ENCODE measurements at places on chromosomes 5 and 9.

DNA sequence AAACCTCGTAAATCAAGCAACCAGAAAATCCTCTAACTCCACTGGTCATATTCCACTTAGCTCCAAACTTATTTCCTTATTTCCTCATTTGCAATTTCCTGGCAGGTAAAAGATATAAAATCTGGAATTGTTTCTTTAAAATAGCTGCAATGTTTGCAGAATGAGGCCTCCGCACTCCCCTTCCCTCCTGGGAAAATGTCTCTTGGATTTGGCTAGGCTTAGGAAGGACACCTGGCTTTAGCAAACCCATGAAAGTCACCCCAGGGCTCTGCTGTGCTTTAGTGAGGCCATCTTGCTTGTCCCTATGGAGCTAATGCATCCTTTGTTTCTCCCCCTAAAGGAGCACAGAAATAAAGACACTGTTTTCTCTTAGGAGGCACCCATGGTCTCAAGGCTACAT, 10.5 kb downstream of the ARSB start:
- DNase-seq = no peak

GRCh38 chr5:72956324-72957140, 691 bp downstream of the FCHO2 start:
- no peak for DNase-seq

DNA sequence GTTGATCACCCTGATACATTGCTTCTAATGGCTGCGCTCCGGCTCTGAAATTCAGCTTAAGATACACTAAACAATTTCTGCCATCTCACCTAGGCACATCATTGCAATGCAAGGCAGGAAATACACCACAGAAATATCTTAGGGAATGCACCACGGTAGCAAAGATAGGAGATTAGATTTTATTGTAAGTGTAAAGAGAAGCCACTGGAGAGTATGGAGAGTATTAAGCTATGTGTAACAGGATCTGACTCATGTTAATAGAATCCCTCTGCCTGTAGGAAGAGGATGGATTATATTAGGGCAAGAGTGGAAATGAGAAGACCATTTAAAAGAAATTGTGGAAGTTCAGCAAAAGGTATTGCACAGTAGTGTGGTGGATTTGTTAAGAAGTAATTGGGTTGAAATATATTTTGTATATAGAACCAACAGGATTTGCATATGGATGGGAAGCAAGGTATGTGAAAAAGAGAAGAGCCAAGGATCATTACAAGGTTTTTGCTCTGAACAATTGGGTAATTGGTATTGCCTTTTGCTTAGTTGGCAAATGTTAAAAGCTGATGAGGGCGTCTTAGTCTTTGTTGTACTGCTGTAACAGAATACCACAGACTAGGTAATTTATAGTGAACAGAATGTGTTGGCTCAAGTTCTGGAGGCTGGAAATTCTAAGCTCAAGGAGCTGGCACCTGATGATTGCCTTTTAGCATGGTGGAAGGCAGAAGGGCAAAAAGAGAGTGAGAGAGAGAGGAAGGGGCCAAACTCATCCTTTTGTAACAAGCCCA, 636.1 kb downstream of the PSAT1 start:
- no peak for DNase-seq

GRCh38 chr5:41878643-41879478, 8.6 kb upstream of the OXCT1 start:
- no peak for DNase-seq

- no peak for DNase-seq
Observed at GRCh38 chr5:68739752-68740151, 354.1 kb upstream of the SLC30A5 start.

- DNase-seq = no peak
Observed at GRCh38 chr9:138013273-138013672, 135.7 kb downstream of the CACNA1B start.

GRCh38 chr9:88927510-88927909, 63.8 kb upstream of the S1PR3 start:
- no peak for DNase-seq

DNA sequence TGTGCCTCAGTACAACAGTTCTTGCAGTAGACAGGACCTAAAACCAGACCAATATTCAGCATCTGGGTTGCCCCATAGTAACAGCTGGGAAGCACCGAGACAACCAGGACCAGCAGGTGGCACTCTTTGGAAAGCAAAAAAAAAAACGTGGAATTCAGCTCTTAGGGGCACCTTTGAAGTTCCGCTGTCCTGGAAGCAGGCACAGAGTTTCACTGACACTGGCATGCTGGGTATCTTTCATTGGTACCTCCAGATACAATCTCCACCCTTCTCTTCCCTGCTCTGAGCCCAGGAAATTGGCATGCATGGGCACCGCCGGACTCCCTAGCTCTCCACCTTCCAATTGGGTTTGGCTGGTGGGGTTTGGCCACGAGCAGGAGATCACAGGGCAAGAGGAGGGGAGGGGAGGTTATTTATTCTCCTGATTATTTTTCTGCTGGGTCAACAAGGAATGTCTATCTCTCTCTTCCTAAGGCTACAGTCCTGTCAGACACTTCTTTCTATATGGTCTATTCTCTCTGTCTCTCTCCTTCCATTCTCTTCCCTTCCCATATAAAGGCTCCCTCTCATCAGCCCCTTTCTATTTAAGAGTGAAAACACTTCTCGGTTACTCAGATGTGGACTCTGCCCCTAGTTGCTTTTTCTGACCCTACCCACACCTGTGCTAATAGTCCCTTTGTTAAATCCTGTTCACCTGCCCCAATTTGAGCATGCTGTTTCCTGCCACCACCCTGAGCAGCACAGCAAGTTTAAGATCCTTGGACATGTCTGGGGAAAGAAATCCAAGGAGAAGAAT, 1.9 kb upstream of the IDNK start:
- no peak for DNase-seq

- peak; percentile 30 for DNase-seq
Observed at GRCh38 chr5:56610093-56610698, 205.2 kb upstream of the MAP3K1 start.

- DNase-seq = no peak
Observed at GRCh38 chr5:80057921-80058320, 22.8 kb downstream of the THBS4 start.

DNA sequence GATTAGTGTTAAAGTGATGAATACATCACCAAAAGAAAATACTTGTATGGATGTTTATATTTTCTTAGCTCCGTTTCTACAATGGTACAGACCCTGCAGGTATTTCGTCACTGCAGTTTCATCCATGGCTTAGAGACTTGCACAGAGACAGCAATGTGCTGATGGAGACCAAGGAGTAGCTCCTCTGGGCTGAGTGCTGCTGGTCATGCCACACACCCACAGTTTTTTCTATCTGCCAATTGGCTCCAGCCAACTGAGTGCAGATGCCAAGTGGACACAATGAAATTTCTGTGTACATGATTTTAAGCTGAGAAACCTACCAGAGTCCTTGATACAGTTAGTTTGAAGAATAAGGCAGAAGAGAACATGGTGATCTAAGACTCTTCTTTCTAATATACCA, 145.9 kb upstream of the ADCY2 start:
- no peak for DNase-seq

DNA sequence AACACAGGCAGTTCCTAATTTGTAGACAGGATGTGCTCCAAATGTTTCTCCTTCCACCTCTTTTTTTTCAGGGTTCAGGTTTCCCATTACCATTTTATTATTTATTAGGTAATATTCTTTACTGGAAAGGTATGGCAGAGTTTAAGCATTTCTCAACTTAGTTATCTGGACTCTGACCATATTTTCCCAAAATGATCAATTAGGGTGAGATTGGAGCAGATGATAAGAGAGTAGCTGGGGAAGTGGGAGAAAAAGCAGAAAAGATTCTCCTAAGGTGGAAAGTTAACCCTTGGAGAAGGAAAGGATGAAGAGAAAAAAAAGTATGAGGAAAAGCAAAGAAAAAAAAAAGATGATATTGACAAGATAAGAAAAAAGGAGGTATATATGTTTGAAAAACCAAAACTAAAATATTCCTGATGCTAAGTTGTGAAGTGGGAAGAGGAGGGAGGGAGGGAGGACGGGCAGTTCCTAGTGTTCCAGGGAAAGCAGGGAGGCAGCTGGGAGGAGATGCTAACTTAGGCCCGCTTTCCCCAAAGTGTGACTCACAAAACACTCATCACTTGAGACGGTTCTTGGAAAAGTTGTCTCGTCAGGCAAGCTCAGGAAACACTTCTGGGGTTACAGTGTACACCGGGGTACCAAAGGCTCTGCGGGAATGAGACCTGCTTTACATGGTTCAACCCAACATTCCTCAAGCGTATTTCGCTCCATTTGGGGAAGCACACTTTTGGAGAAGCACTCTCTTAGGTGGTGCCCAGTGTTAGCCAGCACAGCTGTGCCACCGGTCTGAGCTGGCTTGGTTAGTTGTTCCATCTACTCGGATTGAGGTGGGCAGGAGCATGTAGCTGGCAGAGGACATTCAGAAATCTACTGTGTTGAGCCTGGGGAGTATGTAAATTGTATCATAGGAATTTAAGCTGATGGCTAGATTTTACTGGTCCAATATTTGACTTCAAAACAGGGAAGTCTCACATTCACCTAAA, 35.1 kb downstream of the B4GALT1 start:
- no peak for DNase-seq

DNA sequence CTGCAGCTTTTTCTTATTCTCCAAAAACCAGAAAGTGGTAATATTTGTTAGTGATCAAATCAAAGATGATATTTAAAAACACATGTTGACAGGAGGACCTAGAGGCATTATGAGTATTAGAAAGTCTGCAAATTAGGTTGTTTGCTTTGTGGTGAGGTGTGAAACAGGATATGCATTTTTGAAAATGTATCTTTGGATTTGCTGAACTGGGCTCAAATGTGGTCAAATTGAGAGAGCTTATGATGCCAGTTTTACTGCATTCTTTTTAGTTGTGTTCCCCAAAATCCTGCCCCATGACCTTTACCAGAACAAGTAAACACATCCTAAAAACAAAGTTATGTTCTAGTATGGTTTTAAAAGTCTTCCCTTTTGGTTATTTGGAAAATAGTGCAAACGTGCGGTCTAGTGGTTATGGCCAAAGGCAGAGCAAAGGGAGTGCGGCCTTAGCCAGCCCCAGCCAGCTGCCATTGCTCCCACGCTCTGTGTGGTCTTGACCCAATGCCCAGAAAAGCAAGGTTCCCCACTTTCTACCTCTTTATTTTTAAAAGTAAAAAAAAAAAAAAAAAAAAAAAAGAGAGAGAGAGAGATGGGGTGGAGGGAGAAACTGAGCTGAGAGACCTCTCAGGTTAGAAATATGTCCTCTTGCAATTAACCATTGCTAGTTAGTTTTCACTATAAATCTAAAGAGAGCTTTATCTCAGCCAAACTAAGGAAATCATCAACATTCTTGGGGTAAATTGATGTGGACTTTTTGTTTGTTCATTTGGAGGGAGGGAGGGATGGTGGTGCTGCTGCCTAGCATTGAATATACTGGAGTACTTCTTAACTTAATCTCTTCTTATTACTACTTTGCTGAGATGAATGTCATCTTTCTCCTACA, 176.6 kb downstream of the ARHGAP26 start:
- no peak for DNase-seq

DNA sequence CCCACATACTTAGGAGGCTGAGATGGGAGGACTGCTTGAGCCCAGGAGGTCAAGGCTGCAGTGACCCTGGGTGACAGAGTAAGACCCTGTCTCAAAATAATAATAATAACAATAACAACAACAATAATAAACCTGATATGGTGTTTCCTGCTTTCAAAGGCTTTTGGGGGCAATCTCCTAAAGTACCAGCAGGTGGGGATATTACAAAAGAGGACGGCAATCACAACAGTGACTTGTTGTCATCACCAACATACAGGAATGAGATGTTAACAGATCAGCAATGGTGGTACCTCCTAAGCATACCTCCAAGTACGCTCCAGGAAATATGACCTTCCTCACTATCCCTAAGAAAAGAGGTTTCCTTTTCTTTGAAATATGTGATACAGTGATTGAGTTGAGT, 91.1 kb upstream of the RNF180 start:
- DNase-seq = no peak

GRCh38 chr9:880725-881124, 39.2 kb downstream of the DMRT1 start:
- DNase-seq = no peak

DNA sequence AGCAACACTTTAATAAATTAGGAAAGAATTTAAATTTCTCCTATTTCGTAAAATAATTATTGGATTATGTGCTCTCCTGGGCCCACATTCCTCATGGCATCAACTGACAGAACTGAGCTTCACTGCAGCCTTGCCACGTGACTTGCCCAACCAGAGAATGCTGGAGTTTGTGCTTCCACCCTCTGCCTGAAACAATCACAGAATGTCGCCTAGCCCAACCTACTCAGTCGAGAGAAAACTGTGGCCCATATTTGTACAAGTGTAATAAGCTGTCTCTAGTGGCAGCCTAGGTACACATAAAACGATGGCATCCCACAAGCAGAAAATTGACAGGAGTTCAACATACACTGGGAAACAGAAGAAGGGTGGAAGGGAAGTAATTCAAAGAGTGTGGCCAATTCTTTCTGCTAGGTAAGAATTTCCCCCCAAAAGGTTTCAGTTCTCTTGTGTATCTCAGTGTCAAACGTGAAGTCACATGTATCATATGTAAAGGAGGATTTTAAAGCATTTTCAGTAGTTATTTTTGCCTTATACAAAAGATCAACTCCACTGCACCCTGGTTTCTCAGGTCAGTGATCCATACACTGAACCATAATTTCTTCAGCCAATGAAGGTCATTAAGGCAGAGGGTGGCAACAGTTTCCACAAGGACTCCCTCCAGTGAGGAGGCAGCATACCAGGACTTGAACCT, 41.7 kb downstream of the ZNF608 start:
- no peak for DNase-seq

- no peak for DNase-seq
Observed at GRCh38 chr5:91468651-91469422, 85.7 kb upstream of the ARRDC3 start.

DNA sequence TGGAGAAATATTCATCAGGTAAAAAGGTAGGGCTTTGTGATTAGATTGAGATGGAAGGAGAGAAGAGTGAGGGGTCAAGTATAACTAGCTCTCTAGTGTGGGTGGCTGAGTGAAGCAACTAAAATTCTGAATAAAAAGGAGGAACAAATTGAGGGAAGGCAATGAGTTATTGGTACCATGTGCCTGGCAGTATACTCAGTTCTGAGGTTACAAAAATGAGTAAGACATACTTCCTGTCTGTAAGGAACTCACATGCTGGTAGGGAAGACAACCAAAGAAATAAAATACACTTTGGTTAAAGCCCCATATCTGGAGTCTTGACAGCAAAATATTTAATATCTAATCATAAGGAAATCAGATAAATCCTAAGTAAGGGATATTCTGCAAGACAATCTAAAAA, 476.8 kb upstream of the C9orf72 start:
- DNase-seq = no peak

DNA sequence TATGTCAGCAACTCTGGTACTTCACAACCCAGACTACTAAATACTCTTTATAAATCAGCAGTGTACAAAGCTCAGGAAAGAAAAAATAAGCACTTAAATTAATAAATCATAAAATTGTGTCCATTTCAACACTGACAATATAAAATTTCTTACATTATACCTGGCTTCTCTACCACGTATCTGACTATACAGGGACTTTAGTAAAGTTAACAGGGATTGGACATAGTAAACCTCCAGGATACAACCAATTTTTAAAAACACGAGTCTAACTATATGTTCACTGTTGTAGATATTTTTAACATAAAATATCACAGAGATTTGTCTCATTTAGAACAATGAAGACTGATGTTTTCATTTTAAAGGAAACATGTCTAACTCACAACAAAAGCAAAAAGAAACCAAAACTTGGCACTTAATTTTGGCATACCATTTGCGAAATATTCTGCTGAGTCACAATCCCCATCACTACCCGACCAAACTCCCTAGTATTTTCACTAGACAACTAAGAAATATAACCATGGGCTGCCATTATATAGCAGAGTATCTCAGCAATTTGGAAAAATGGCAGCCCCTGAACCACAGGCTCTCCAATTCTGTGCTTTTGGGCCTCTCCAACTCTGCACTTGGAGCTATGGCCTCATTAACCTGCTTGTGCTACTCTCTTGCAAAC, 14.4 kb downstream of the FAM169A start:
- DNase-seq = no peak

All from stimulated activated CD4-positive, alpha-beta T cell treated with anti-CD3 and anti-CD28 coated beads, Interleukin-15, amount 100 ng/mL, for 48 hours (primary cell).